Activated CD8-positive, alpha-beta memory T cell treated with anti-CD3 and anti-CD28 coated beads for 1 hour (primary cell): ENCODE measurements at places on chromosomes 7 and 10.

GRCh38 chr7:4399596-4399995 is 282.5 kb upstream of the FOXK1 start:
- DNase-seq = no peak

DNA sequence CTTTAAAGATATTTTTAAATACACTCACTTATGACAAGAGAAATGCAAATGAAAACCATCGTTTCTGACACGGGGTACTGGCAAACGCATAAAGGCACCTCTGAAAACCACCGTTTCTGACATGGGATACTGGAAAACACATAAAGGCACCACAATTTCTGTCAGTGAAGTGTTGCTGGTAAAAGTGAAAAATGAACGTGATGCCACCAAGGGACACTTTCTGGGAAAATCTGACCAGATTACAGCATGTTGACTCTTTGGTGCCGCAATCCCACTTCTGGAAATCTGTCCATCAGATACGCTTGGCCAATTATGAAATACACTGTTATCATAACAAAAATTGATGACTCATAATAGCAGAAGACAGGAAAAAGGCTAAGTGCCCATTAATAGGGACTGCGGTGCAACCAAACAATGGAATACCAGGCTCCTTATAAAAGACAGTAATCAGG is 131.7 kb downstream of the ZMYND11 start:
- DNase-seq = no peak

DNA sequence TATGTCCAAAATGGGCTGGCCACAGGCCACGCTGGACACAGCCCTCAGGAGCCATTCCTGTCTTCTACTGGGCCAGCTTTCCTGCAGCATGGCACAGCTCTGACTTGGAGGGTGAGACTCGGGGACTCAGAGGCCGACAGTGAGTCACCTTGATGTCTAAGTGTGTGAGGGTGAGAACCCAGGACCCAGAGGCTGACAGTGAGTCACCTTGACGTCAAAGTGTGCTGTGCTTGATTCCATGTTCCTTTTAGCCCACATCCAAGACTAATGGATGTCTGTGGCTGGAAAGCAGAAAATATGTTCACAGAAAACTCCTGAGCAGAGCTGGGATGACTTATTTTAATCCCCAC is 6.0 kb upstream of the FAM170B start:
- no peak for DNase-seq

DNA sequence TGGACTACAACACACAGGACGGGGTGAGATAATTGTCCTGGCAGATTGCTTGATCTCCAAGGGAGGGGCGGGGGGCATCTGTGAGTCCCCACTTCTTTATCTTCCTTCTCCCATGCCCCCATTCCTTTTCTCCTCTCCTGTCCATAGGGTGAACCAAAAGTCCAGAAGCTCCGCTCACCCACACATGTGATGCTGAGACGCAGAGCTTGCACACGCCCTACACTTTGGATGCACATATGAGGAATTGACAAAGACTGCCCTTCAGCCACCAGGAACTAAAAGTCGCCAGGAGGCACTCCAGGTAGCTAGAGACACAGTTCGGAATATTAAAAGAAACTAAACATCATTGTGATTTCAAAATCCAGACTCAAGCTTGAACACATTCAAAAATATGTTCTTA is 112.7 kb upstream of the FGFR2 start:
- DNase-seq = no peak

DNA sequence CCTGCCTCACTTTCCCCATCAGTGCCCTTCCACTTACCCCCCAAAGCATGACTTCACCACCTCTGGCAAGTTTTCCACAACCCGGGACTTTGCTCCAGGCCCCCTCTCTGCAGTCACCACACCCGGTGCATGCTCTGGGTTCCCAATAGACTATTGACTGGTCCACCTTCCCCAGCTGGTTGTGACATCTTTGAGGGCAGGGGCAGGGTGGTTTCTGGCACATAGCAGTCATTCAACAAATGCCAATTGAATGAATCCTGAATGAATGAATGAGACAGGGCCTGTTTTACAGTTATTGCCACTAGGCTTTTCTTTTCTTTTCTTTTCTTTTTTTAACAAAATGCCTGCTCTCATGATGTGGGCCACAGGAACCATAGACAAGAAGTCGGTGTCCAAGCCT is 28.8 kb upstream of the DOCK1 start:
- DNase-seq = no peak

DNA sequence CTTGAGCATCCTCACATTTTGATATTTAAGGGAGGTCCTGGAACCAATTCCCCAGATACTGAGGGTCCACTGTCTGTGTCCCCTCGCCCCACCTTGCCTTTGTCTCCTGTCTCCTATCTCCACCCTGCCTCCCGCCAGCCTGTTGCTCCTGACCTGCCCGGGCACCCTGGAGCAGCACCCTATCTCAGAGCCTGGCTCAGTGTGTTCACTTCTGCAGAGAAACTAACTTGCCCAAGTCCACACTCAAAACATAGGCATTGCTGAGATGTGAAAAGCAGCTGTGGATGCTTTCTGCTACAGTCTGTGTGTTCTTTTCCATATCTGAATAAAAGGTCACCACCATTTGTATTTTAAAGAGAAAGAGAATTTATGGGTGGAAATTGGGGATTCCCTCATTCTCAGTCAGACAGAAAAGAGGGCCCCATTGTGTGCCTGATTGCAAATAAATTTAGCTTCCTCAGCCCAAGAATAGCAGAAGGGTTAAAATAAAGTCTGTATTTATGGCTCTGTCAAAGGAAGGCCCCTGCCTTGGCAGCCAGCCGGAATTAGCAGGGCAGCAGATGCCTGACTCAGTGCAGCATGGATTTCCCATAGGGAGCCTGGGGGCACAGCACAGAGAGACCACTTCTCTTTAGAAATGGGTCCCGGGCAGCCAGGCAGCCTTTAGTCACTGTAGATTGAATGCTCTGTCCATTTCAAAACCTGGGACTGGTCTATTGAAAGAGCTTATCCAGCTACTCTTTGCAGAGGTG is 161.3 kb downstream of the EGFR start:
- DNase-seq = no peak
